ENCODE measurements at places on chromosomes 3 and 15.

DNA sequence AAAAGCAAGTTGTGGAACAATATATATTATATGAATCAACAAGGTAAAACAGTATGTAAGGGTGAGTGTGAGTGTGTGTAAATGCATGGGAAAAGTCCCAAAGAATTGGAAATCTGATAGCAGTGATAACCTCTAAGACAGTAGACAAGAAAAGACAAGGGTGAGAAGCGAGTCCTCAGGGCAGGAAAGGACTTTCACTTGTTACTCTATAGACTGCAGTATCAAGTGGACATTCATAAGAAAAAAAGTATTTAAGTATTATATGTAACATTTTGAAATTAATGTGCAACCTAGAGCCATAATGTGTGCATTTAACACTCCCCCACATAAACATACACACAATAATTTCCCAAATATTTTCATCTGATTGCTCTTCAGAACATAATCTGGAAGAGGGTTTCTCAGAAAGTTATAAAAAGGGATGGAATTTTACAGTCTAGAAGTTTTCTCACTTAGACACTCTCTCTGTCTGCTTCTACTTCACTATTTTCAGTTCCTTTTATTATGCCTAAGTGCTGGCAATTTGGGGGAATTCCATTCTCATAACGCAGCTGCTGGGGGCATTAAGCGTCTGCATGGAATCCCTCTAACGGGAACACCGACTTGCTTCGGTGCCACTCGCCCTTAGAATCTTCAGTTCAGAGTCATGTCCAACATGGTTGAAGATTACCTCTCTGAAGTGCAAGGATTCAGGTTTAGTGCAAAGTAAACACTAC, 50.0 kb upstream of the CDIN1 start:
- no peak for DNase-seq

- no peak for DNase-seq
These were observed 57.3 kb upstream of the PPP2R3A start for GRCh38 chr3:135908225-135908624.

DNA sequence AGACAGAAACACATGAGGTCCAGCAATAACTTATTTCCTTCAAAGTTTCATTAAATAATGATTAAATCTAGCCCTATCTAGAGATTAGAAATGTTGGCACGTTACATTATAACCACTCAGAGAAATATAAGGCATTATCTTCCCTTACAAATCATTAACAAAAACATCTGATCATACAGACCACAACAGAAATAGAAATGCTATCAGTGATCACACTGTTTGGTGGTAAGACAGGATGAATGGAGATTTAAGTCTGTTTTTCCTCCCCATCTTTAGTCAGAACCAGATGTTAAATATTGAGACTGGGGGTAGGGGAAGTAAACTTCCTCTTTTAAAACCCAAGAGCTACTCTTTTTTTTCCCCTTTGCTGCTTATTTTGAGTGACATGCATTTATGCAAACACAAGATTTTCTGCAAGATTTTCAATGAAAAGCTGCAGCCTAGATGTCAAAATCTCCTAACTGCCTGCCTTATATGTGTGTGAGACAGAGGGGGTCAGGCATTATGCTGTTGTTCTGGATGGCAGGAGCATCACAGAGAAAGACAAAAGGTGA, 70.4 kb downstream of the CBLB start:
- no peak for DNase-seq

GRCh38 chr3:183031826-183032225, 51.5 kb upstream of the DCUN1D1 start:
- DNase-seq, result no peak

DNA sequence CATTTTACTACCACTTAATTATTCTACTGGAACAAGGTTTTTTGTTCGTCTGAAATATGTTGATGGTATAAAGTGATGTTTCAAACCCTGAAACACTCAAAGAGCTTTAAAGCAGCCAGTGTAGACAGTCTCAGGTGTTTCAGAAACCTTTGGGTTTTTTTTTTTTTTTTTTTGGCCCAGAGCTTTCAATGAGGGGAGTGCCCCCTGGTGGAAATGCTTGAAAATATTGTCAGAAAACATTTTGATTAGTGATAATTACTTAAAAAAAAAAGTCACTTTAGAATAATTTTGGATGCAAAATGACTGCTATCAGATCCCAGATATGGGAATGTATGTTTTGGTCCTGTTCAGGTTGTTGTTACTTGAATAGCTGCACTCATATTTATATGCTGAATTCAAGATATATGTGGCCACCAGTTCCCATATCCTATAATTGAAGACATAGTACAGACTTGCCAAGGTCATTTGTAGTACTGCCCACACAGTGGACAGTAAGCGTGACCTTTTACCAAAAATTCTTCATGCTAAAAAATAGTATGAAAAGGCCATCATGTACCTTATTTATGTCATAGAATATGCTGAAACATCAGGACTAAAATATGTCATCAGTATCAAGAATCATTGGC, 35.9 kb downstream of the SATB1 start:
- DNase-seq, result no peak

DNA sequence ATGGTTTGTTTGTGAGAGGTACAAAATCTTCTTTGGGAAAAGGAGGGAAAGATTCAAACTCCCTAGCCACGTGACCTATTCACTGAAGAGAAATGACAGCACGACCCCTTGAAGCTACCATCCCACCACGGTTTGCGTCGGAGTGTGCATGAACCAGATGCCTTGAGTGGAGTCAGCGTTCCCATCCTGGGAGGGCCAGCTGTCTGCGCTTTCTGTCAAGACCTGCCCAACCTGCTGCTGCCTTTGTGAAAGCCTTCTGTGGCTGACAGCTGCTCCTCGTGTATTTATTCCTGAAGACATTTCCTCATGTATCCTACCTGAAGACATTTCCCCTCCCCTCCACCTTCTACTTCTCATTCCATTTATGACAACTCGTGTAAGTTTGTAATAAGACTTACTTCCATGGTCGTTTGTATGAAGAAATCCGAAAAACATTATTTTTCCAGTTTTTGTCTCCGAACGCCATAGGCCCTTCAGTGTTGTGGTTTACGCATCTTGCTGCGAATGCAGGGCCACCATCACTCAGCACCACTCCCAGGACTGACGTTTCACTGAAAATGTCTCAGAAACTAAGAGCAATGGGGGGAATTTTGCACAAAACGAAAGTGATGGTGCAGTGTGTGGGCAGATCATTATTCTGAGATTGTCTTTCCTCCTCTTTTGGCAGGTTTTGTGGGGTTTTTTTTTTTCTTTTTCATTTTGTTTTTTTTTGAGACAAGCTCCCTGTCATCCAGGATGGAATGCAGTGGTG, 18.9 kb downstream of the EBLN2 start:
- DNase-seq, result peak; percentile 4

GRCh38 chr3:51709004-51709420, 2.1 kb downstream of the GRM2 start:
- no peak for DNase-seq

- DNase-seq, result no peak
These were observed 44.9 kb downstream of the EPHB1 start for GRCh38 chr3:134839990-134840389.

DNA sequence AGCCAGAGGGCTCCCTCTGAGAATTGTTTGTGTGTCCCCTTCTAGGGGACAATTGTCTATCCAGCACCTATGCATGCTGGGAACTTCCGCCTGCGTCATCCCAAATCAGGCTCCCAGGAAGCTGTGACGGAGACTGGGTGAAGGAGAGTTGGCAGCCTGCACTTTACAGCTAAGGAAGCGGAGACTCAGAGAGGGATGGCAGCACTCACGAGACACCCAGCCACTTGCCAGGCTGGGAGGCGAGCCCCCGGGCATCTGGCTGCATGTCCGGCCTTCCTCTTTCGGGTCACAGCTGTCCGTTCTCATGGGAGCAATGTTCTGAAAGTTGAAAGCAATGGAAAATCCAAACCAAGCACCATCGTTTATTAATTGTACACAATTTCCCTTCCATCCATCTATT, 45.5 kb upstream of the SLC6A11 start:
- DNase-seq, result no peak

GRCh38 chr3:65778968-65779367, 259.8 kb downstream of the MAGI1 start:
- DNase-seq, result no peak

DNA sequence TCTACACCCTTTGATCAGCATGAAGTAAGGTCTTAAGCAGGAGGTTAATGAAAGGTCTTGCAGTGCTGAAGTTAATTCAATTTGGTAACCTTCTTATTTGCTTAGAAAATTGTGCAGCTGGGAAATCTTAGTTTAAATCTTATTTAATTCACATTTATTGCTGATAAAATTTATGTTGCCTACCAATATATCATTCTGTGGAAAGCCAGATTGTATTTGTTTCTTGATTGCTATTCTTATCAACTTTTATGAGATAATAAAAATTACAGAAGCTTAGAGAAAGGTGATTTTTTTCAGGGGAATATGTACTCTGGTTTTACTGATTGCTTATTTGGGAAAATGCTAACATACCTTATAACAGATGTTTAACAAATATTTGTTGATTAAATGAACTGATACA, 64.0 kb upstream of the PAQR5 start:
- DNase-seq, result no peak

All from stimulated activated CD4-positive, alpha-beta T cell treated with anti-CD3 and anti-CD28 coated beads, Interleukin-1b, Interleukin-23, amount 100 ng/mL, for 1 hour (primary cell).